ENCODE measurements at places on chromosomes 7 and 10.

- no peak for DNase-seq
Observed at GRCh38 chr10:123458933-123459332, 207.2 kb upstream of the GPR26 start.

DNA sequence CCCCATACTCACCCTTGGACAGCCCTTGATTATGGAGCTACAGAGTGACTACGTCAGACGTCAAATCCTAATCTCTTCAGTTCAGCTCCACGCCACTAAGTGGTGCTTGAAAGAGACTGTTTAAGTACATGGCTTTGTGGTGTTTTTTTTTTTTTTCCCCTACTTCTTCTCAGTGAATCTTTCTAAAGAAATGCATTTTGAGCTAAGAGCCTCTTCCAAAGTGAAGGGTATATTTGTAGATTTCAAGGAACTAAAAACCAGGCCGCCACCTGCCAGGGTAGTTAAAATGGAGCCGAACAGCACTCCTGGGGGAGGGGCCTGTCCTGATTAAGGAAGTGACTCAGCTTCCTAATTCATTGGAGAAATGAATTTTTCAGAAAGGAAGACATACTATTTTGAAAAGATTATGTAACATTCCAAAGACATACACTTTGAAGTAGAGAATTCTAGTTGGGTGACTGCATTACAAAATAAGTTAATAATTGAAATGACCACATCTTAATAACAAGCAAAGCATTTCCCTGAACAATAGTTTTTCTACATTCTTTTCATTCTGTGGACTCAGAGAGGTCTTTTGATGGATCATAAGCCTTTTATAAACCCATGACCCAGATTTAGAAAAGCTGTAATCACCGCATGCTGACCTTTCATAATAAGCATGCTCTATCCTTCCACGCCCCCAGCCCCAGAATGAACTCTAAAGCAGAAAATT lies 20.6 kb upstream of the VPS41 start:
- DNase-seq: no peak

GRCh38 chr10:35561715-35562114 lies 43.4 kb upstream of the GJD4 start:
- no peak for DNase-seq

DNA sequence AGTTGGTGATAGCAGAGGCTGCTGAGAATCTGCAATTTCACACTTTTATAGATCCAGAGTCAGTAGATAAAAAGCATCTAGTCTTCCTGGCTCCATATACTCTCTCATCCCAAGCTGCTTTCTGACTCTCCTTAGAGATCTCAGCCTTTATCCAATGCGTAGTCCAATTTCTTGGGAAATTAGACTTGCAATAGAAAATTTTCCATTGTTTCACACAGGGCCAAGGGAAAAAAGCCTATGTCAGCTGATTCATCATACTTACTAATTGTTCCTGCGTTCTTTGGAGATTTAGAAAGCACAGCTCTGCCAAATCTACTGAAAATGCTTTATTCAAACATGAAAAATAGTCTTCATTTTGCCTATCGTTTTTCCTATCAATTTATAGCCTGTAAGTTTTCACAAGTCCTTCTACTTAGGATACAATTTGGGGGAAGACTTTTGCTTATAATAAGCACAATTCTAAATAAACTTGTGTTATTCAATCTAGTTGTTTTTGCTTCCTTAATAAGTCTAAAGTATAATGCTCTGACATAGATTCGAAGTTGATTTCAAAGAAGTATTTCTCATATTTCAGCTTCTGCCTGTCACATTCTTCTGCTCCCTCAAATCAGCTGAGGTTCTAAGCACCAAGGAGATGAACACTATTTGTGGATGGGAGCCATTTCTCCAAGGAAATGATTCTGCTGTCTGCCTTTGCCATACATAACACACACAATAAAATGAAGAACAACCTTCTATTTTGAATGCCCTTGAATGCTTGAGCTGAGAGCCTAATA lies 165.4 kb downstream of the ADAM12 start:
- no peak for DNase-seq

GRCh38 chr10:34875061-34875460 lies 60.0 kb upstream of the PARD3 start:
- DNase-seq: no peak

GRCh38 chr10:810351-810846 lies 120.9 kb upstream of the DIP2C start:
- no peak for DNase-seq

DNA sequence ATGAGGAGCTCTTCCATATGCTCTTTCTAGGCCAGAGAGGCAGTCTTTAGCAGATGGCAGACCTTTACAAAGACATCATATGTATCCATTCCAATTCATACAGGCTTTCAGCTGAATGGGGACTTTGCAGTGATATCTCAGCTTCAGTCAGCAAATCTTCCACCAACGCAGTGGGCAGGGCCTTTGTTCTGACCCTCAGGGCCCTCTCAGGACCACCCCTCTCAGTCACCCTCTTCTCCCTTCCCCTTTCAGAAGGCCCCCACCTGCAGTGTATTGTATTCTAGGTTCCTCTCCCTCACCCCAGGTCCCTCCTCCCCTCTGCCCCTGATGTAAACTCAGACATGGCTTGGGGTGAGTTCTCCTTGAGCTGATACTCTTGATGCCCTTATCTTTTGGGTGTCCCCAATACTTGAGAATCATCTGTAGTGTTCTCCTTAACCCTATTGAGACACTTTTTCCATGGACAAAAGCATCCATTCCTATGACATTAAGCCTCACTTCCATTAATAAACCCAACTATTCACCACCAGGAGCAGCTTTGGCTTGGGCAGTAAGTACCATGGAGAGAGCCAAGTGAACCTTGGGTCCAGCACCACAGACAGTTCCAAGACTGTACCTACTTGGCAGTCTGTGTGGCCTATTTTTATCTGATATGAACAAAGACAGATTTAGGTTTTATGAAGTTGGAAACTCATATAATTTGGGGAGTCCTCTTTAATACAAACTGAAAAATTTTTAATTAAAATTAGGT lies 62.7 kb downstream of the ADCYAP1R1 start:
- DNase-seq: no peak

GRCh38 chr10:14573666-14574261 lies 200.9 kb downstream of the FAM107B start:
- no peak for DNase-seq

GRCh38 chr7:126856691-126857291 lies 395.9 kb downstream of the GRM8 start:
- DNase-seq: no peak

- no peak for DNase-seq
Observed at GRCh38 chr7:48182718-48183369, 11.6 kb downstream of the ABCA13 start.

- no peak for DNase-seq
Observed at GRCh38 chr7:128166603-128167041, 74.5 kb upstream of the LEP start.

DNA sequence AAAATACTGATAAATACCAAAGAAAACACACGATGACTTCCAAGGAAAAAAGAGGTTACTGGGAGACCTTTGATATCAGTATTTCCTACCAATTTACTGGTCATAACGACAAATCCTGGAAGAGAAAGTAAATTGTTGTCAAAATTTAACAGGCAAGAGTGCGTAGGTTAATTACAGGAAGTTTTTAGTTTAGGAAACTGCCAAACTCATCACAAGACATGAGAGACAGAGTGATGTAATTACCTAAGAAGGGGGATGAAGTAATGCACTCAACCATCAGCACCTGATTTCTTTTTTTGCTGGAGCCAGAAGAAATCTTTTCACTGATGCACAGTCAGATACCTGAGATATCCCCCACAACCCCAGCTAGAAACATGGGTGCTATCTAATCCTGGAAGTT lies 16.8 kb downstream of the MACC1 start:
- DNase-seq: no peak

GRCh38 chr10:47374611-47375536 lies 9.2 kb downstream of the ZNF488 start:
- no peak for DNase-seq

DNA sequence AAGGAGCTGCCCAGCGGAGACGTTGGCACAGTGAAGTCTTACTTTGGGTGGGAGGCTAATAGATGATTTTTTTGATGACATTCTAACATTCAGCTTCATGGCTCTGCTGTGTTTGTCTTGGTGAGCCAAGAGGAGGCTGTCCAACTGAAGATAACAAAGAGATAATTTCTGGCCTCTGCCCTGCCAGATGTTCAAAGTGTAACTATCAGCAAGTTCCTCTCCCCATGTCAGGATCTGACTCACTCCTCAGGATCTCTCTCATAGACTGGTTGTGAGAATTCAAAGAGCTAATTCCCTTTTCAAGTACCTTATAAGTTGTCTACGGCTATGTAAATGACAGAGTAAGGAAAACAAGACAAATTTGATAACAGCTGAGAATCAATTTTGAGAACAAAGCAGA lies 1340.9 kb downstream of the XPNPEP1 start:
- no peak for DNase-seq

DNA sequence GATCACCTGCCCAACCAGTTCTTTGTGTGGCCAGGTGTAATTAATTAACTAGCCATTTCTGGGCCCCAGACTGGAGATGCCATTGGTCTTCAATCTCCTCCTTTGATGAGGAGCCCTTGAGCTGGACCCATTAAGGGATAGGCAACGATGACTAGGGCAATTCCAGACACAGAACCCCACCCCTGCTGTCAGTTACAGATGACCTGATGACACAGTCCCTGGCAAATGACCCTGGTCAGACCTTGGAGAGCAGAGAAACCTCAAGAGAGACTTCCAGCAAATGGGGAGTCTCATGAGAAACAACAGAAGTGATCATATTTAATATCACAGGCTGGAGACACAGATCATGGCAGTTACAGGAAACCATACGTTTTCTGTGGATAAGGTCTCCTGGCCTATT lies 101.8 kb upstream of the TCF7L2 start:
- no peak for DNase-seq

GRCh38 chr7:100061518-100062193 lies 12.1 kb downstream of the ZSCAN21 start:
- DNase-seq: no peak

DNA sequence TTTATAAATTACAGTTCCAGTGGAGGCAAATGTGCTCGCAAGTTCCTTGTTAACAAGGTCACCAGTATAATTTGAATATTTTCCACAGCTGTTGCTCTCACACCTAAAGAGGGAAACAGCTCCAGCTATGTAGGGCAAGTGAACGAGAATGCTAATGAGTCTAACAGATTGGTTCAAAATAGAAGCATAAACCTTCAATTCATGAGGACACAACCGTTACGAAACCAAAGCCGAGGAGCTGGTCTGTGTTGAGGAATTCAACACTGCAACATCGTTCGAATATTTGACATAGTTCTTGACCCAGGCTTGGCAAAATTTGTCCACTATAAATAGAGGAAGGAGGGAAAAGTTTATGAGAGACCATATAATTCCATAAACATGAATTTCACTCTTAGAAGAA lies 161.3 kb downstream of the KLF6 start:
- DNase-seq: no peak

GRCh38 chr7:96697822-96698221 lies 11.8 kb downstream of the SEM1 start:
- no peak for DNase-seq

- no peak for DNase-seq
Observed at GRCh38 chr7:135184254-135184841, 13.8 kb upstream of the CYREN start.

DNA sequence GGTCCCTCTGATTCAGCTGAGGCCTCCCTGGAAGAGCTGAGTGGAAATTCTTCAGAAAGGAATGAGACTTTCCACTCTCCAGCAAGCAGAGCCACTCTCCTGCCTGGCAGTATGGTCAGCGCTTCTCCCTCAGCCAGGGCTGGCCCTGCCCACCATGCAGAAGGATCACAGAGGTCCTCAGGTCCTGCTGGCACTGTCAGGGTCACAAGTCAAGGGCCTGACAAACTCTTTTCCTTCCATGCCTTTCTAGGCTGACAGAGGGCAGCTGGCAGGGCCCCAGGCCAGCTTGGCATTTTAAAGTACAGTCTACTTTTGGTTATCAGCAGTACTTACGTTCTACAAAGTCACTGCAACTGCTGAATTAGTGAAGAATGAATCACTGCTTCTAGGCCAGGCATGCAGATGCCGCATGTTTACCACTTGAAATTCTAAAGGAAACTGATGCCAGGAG lies 119.3 kb upstream of the FRMD4A start:
- no peak for DNase-seq

DNA sequence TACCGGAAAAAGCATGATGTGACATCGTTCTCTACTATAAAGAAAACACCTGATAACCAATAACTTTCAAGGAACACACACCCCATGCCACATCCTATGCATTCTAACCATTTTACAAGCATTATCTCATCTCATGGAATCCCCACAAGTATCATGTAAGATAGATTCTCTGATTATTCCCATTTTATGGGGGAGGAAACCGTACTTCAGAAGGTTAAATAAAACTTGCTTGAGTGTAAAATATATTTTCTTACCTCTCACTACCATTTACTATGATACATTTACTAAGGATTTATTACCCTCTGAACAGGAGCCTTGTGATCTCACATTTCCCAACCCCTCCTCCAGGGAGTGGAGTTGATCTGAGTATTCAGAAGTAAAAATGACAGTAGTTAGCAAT lies 522.7 kb downstream of the CNTNAP2 start:
- DNase-seq: no peak

DNA sequence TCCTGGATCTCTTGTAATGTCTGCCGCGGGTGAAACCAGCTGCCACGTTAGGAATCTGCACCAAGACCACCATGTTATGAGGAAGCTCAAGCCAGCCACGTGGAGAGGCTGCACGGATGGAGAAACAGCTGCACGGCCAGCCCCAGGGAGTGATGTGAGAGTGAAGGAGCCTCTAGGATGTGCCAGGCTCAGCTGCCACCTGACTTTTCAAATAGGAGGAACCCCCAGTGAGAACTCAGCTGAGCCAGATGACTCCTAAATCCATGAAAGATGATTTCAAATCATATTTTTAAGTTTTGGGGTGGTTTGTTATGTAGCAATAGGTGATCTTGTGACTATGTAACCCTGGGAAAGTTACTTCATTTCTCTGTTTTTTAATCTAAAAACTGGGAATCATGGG lies 71.7 kb downstream of the PRKAG2 start:
- DNase-seq: no peak

GRCh38 chr10:123759501-123760031 lies 93.4 kb downstream of the GPR26 start:
- DNase-seq: no peak

Measured in naive thymus-derived CD8-positive, alpha-beta T cell (primary cell).